ENCODE measurements at places on chromosomes 6 and 20.

GRCh38 chr6:34731393-34732060 is 25.8 kb upstream of the SNRPC start:
- DNase-seq, result no peak

- DNase-seq, result no peak
Measured at GRCh38 chr6:7053125-7053774, 54.5 kb upstream of the RREB1 start.

GRCh38 chr20:7346562-7346961 is 579.1 kb downstream of the BMP2 start:
- DNase-seq, result no peak

DNA sequence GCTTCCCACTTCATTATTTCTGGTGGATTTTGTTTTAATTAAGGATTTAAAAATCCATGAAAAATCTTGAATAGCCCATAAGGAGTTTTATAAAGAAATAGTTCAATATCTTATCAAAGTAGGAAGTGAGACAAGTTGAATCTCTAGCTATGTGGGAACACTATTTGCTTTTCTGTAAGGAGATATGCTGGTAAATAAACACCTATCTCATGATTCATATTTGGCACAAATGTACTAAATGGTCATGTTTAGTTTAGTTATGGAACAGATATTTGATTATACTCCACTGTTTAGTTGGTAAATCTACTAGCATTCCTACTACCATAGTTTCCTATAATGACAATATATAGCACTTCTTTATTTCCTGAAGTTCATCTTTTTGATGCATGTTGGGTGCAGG is 239.9 kb upstream of the CEP162 start:
- no peak for DNase-seq

GRCh38 chr6:47079638-47080037 is 37.5 kb upstream of the ADGRF1 start:
- DNase-seq, result no peak

- DNase-seq, result peak; percentile 29
Measured at GRCh38 chr6:36028088-36028876, 674 bp downstream of the MAPK14 start.

- DNase-seq, result peak; percentile 74
Measured at GRCh38 chr20:3222635-3223600, 13.6 kb downstream of the ITPA start.

DNA sequence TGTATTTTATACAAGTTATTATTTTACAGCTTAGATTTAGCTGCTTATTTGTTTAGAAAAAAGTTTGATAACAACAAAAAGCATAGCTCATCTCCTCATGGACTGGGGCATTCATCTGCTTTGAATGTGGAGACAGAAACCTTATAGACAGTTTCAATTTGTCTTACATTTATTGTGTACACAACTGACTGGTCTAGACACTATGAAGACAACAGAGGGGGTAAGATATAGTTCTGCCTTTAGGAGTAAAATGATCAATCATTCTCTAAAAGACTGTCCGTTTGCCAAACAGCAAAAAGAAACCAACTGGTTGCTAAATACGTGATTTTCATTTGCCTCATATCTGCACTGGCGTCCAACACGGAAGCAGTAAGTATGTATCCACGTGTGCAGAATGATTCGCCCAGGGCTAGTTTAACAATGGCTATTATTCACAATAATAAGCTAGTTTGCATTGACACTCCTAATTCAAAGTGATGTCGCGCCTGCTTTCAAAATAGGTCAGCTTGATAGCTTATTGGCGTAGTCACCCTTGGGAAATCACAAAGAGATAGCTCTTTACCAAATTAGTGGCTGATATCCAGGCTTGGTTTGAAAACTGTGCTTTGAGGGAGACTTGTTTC is 153.6 kb downstream of the BMP2 start:
- DNase-seq, result no peak

- no peak for DNase-seq
Measured at GRCh38 chr20:51578145-51578459, 35.6 kb upstream of the NFATC2 start.

DNA sequence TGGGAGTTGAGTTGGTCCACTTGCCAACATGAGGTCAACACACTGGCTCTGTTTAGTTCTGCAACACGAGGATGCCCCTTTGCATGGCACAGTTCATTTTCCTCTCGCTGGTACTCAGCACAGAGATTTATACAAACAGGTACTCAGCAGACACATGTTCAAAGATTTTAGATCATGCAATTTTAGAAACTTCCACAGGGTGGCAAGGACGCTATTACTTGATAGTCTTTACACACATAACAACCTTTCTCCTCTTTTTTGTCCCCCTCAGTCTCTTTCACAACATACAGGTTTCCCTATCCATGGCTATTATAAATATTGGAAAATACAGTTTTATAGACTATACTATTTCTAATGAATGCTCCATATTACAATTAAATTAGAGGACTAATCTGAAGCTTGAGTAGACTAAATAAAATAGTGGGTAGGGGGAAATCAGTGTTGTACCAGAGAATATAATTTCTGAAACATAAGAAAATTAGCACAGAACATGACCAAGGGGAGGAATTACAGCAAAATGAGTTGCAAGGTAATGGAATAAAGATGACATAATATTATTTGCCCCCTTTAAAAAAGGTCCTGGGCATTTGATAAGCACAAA is 331.8 kb upstream of the BTBD3 start:
- no peak for DNase-seq

- DNase-seq, result no peak
Measured at GRCh38 chr20:43979576-43980105, 65.0 kb downstream of the TOX2 start.

GRCh38 chr20:37226889-37227288 is 34.7 kb downstream of the GHRH start:
- no peak for DNase-seq

GRCh38 chr6:137910424-137910834 is 43.4 kb downstream of the TNFAIP3 start:
- DNase-seq, result no peak

- DNase-seq, result no peak
Measured at GRCh38 chr6:138909511-138909910, 78.5 kb downstream of the REPS1 start.

DNA sequence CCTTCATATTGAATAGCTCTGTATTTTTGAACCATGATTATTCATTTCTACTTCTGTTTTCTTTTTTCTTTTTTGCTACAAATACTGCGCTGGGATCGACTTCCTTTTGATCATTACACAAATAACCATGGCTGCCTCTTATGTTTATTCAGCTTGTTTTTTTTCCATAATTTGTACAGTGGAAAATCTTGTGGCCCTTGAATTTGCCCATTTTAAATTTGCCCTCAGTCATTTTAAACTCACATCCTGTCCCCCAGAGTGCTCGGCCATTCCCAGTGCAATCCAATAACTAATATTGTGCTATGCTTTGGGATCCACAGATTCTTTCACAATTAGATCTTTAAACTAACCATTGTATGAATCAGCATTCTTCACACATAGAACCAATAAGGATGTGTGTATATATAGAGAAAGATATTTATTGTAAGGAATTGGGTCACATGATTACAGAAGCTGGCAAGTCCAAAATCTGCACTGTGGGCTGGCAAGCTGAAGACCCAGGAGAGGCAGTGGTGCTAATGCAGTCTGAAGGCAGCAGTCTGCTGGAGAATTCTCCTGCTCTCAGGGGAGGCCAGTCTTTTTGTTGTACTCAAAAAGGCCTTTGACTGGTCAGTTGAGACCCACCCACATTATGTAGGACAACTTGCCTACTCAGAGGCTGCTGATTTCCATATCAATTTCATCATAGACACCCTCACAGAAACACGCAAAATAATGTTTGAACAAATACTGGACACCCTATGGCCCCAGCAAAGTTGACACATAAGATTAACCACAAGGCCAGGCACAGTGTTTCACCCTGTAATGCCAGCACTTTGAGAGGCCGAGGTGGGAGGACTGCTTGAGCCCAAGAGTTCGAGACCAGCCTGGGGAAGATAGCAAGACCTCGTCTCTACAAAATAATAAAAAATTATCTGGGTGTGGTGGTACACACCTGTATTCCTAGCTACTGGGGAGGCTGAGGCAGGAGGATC is 147.1 kb downstream of the MTHFD1L start:
- no peak for DNase-seq

DNA sequence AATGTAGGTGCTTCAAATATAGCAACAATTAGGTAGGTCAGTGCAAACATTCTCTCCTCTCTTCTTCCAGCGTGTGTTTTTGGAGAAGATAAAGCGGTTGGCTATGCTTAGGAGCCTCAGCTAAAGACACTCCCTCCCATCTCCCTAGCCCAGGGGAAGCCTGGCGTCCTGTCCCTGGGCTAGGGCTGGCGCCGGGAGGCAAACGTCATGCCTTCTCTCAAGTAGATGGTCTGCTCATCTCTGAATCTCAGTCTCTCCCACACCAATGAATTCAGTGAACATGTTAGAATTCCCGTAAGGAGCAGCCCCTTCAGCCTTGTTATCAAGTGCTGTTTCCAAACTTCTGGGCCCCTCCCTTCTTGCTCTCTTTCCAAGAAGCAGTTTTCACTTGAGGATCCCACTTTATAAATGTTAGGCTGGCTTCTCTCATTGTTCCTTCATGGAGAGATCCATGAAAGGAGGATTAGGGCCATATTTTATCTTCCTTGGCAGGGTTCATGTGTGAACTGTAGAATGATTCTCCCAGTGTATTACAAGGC is 142.8 kb downstream of the CLIC5 start:
- DNase-seq, result no peak

DNA sequence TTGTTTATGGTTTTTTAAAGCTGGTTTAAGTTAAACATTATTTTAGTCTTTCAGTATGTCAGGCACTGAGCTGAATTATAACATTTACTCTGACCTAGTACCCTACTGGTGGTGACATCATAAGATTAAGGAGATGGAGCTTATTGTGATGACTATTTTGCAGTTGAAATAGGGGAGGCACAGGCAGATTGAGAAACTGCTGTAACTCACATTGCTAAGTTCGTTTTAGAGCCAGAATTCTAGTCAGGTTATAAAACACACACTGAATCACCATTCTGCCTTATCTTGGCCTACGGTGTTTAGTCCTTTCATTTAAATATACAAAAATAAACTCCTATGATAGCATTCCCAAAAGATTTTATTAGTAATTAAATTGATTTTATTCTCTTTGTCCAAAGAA is 584.1 kb downstream of the TFAP2A start:
- DNase-seq, result no peak

DNA sequence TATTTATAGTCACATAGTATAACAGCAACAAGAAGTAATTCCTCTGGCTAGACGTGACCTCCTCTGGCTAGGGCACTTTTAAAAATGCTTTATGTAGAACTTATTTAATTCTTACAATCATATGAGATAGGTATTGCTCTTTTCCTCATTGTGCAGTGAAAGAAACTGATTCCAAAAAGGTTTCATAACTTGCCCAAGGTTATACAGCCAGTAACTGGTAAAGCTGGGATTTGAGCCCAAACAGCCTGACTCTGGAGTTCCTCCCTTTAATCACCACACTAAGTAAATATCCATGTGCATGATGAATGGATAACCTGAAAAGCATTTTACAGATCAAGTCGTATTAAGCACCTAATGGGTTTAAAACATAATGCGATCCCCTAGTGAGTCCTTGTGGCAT is 214.6 kb downstream of the PRL start:
- DNase-seq, result no peak

DNA sequence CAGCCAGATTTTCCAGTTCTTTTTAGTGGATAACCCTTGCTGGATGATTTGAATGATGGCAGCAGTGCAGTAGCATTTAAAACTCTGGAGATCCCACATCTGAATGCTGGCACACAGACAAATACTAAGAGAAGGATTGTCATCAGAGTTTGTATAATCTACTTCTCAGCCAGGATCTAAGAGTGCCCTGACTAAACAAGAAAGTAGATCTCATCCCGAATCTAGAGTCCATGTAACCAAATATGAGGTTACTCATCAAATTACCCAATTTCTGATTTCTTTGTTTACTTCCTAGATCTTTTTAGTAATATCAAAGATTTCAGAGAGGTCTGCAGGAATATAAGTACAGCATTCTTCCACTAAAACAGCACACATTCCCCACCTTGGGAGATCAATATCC is 7.8 kb downstream of the TMC2 start:
- no peak for DNase-seq

DNA sequence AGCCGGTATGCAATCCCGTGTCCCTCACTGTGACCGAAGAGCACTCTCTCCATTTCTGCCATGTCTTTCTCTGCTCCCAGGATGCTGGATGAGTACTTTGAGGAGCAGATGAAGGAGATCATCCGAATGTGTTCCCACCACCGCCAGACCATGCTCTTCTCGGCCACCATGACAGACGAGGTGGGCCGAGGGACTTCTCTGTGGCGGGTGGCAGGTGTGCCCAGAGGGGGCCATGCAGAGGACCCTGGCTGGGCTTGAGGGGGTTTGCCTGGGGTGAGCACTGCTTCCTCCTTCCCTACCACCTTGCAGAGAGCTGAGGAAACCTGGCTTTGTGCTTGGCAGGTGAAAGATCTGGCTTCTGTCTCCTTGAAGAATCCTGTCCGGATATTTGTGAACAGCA is 14.0 kb downstream of the DDX27 start:
- DNase-seq, result no peak

GRCh38 chr20:24851346-24852019 is 97.6 kb upstream of the CST7 start:
- no peak for DNase-seq

DNA sequence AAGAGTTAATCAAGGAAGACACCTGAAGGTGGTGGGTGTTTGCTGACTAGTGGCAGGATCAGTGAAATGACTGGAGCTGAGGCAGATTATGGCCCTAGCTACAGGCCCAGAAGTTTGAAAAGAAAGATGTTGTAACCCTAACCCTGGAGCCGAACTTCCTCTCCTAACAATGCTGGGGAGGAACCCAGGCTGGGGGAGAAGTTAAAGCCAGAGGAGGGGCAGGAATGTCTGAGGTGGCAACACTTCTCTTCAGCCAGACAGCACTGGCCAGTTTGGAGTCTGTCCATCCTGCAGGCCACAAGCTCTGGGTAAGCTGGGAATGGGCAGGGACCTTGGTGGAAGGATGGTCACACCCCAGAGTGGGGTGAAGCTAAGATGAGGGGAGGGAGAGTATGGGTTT is at the start of gene LST1:
TSS of gene LST1 (plus strand) at position 270 of the 400 bp plus-strand sequence. CDS start 1,023 bp downstream, outside the sequence.
- DNase-seq, result no peak

DNA sequence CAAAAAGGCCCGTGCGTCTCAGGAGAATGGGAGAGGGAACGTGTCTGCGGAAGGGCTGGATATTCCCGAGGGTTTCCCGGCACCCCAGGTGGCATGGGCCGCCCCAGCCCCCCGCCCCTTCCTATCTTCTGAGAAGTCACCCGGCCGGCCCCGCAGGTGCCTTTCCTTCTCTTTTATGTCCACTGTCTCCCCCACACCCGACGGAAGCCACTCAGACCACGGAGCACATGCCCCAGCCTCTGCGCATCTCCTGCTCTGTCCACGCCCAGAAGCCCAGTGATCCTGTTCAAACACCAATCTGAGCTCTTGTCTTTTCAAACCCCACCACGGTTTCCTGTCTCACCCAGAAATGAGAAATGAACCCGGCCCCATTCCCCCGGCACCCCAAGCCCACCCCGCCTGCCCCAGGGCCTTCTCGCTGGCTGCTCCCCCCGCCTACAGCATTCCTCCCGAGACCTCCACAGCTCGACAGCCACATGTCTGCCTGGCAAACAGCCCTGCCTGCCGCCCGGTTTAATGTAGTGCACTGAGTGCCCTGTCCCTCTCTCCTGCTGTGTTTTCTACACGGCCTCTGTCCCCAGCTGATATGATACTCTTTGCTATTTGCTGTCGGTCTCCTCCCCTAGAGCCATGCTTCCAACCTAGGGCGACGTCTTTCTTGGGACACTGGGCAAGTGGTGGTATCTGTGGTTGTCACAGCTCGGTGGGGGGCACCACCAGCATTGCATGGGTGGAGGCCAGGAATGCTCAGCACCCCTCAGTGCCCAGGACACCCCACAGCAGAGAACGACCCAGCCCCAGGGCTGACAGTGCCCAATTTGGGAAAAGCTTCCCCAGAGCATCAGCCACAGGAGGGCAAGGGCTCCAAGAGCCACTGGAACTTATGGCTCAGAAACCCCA is 182.7 kb downstream of the TAF4 start:
- no peak for DNase-seq

All from GM10248 (cell line).